ENCODE measurements at places on chromosomes 12 and 14.

GRCh38 chr12:52191841-52192791, at the start of gene KRT80:
KRT80 (minus strand) TSS chr12:52192014; CDS start chr12:52191902, 112 bp downstream.
- DNase-seq = no peak

DNA sequence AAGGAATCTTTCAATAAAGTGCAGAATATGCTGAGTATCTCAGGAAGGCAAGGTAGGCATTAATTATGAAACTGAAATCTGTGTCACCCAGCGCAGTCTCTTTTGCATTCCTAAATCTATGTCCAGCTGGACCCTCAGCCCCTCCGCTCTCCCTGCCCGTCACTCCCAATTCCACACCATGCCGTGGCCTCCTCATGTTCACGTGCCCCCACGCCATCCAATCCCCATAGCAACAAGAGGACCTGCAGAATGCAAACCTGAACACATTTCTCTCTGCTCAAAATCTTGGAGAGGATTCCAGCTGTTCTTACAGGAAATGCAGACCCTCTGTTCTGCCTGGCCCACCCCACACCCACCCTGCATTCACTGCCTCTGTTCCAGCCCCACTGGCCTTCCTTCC, 35.3 kb downstream of the KDM2B start:
- DNase-seq = no peak

DNA sequence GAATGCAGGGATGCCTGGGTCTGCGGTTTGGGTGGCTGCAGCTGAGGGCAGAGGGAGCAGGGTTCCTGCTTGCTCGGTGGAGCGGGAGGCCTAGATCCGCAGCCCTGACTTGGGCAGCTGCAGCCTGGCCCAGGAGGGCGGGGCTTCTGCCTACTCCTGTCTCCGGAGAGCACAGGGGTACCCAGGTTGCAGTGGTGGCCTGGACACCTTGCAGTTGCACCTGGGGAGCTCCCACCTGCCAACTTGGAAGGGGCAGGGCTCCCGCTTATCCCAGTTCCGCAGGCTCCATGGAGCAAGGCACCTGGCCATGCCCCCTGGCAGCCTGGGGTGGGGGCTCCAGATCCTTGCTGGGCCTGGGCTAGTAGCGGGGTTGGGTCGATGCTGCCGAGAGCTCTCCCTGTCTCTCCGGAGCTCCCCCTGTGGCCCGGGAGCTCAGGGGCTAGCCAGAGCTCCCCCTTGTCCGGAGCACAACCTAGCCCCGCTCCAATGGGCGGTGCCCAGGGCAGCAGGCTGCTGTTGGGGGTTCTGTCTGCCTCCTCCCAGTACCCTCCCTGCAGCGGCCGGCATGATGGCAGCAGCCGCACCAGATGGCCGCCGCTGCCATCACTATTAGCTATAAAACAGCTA, 136.4 kb downstream of the PTPRR start:
- no peak for DNase-seq

DNA sequence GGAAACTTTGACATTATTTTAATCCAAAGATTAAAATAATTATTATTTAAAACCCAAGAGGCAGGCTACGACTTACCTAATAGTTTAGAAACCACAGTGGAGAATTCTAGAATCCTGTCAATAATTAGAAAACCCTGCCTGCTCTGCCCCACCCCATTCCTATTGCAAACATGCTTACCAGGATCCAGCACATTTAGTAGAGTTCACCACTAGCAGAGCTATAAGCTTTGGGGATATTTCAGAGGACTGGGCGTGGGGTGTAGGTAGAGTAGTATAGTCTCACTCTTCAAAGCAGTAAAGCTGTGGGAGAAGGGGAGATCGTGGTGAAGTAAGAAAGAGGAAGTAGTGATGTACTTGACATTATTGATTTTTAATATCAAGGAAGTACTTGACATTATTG, 100.3 kb downstream of the FIGNL2 start:
- DNase-seq = no peak

DNA sequence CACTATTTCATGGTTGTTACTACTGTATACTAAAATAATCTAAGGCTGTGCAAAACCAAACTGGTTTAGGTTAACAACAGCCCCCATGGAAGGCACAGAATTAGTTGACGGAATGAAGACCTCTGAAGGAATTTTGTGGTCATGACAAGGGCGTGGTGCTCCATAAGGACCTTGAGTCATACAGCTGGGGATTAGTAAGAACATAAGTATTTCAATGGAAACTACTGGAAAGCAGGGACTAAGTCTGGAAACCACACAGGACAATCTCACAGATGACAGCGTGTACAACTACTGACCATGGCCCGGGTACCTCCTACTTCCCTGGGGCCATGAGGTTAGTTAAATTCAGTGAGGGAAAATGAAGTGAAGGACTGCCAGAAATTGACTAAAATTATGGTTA, 98.5 kb upstream of the PLEKHA5 start:
- no peak for DNase-seq

GRCh38 chr12:94783862-94784261, 133.5 kb upstream of the TMCC3 start:
- no peak for DNase-seq
